NCI-H1694 treated with DMSO at 0.1 percent for 48 hours (cell line): ENCODE measurements at places on chromosomes 5 and 9.

- DNase-seq, result no peak
These were observed 133.7 kb downstream of the DMAC1 start for GRCh38 chr9:7665874-7666273.

GRCh38 chr9:131812116-131812790 is 72.4 kb upstream of the RAPGEF1 start:
- DNase-seq, result no peak

- DNase-seq, result no peak
These were observed 18.3 kb downstream of the MARCHF3 start for GRCh38 chr5:127011961-127012644.

- no peak for DNase-seq
These were observed 103.7 kb downstream of the CMYA5 start for GRCh38 chr5:79793304-79793703.
